Caco-2 (cell line): ENCODE measurements at places on chromosomes 13 and 19. TPM values are rescaled to one million over a fixed set of nuclear protein-coding genes. Genes with fewer than 3 reads are reported as not detected.
A peak's percentile ranks its signal among the peaks of the same experiment; 100 is the strongest.

- peak; percentile 64 for DNase-seq
Measured at GRCh38 chr19:41352609-41353465, 885 bp downstream of the TGFB1 start.

GRCh38 chr19:12985049-12985776 is 10.1 kb upstream of the NFIX start:
- DNase-seq, result no peak

DNA sequence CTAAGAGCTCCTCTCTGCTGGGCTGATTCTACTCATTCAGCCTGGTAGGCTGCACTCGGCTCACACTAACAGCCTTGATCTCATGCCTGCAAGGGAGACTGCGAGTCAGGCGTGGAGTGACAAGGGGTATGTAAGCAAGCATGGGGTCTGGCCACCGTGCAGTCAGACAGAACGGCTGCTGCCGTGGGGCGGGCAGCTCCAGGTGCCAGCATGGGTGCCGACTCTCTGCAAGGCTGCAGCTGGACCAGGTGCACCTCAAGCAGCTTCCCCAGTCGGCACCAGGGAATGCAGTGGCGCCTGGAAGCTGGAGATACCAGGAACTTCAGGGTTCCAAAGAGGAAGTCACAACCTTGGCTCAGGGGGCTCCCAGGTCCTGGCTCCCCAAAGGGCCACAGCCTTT is 892.3 kb downstream of the OLFM4 start:
- DNase-seq, result no peak

DNA sequence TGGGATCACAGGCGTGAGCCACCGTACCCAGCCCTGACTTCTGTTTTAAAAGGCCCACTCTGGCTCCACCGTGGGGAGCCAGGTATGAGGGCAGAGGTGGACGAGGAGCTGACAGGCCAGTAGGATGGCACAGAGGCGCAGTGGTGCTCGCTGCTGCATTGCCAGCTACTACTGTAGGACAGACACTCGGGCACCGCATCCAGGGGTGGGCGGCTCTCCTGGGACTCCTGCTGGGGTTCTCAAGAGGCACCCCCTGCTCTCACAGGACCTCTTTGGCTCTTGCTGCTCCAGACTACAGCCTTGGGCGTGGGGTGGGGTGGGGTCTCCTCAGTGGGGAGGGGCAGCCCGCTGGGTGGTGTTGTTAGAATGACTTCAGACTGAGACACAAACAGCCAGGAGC is 53.4 kb downstream of the LATS2 start:
- no peak for DNase-seq

DNA sequence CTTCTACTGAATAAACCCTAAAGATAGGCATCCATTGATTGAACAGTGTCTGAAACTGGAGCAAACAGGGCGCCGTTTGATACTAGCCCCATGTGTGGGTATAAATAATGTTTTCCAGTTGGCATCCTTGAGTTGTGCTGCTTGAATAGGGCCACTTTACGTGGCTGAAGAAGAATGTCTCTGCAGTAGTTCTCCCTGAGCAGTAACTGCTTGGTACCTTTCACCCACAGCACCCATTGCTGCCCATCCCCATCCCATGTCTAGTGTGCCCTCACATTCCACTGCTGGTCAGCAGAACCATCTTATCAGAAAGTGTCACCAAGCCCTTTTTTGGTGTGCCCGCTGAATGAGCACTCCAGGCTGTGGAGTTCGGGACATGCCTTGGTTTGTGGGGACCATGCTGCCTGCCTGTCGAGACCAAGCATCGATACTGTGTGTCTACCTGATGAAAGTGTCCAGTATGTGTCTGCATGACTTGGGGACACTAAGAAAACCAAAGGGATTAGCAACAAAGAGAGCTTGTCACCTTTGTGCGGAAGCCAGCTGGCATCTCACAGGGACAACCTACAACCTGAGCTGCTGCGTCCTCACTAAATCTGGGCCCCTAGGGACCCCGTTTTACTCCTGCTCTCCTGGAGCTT is 162.0 kb downstream of the TM9SF2 start:
- DNase-seq, result no peak

DNA sequence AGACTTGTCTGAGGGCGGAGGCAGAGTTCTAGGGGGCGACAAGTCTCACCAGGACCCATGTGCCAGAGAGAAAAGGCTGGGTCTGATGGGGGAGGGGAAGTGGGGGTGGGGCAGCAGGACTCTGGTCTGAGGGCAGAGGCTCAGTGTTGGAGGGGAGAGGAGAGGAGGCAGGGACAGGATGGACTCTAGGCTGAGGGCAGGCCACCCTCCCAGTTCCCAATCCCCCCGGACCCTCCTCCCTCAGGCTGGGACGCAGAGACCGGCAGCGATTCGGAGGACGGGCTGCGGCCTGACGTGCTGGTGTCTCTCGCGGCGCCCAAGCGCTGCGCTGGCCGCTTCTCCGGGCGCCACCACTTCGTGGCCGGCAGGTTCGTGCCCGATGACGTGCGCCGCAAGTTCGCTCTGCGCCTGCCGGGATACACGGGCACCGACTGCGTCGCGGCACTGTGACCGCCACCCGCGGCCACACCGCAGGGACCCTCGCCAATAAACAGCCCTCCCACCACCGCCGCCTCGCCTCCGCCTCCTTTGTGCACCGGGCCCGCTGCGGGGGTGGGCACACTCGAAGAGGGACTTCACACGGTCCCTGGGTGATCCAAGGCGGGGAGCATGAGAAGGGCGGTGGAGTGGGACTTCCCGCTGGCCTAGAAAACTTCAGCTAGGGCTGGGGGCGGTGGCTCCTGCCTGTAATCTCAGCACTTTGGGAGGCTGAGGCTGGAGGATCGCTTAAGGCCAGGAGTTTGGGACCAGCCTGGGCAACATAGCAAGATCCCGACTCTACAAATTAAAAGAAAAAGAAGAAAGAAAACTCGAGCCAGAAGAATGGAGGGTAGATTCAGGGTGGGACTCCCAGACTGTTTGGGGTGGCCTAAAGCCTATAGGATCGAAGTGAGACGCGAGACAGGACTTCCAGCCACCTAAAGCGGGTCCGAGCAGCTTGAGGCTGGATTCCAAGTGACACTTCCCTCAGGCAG is 703 bp upstream of the CILP2 start:
- no peak for DNase-seq

- no peak for DNase-seq
Measured at GRCh38 chr13:29845440-29846056, 4.9 kb downstream of the UBL3 start.

GRCh38 chr19:2969104-2969504 is 8.3 kb upstream of the TLE6 start:
- DNase-seq, result no peak

GRCh38 chr19:14048443-14049153 is 13.3 kb downstream of the PALM3 start:
- no peak for DNase-seq

GRCh38 chr13:100921139-100921538 is 246.5 kb upstream of the TMTC4 start:
- no peak for DNase-seq

DNA sequence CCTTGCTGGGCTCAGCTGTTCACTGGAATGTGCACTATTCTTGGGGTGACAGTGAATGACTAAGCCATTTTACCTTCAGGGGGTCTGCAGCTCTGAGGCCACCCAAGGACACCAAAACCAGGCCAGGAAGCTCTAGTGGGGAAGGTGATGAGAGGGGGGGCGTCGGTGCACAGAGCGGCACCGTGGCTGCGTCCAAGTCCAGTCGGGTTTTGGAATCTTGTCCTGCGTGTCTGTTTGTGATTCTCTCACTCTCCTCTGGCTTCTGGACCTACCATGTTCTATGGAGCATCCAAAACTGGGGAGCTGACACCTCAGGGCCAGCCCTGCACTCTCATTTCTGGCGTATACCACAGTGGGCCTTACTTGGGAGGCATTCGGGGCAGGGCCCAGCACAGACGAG is 92.1 kb downstream of the RGCC start:
- no peak for DNase-seq

DNA sequence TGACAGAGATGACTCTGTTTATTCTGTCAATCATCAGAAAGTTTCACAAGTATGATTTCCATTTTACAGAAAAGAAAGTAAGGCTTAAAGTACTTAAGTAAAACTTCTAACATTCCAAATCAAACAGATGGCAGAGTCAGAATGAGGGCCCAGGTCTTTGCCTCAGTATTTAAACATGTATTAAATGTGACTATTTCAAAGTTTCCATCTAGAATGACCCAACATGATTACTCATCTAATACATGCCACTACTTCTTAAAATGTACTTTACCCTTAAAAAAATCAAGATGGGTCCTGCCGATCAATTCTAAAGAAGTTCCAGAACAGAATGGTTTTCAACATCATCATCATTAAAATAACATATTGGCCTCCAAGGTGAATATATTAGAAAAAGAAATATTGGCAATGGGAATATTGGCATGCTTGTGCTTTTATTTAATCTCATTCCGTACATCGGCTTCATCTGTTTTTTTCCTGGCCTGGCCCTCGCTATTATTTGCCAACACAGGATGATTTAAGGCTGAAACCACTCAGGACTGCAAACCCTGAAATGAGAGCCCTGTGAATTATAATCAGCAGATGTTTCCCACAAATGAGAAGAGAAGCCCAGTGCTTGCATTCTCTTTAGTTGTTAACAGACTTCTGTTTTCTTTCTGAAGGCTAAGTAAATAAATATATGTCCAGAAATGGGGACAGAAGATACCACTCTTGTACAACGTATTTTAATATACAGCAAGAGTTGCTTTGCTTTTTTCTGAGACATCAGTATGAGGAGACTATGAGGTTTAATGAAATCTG is 340.0 kb downstream of the DNAJC15 start:
- DNase-seq, result no peak

GRCh38 chr13:48976576-48977285 is 1.0 kb downstream of the FNDC3A start:
- DNase-seq, result peak; percentile 92

DNA sequence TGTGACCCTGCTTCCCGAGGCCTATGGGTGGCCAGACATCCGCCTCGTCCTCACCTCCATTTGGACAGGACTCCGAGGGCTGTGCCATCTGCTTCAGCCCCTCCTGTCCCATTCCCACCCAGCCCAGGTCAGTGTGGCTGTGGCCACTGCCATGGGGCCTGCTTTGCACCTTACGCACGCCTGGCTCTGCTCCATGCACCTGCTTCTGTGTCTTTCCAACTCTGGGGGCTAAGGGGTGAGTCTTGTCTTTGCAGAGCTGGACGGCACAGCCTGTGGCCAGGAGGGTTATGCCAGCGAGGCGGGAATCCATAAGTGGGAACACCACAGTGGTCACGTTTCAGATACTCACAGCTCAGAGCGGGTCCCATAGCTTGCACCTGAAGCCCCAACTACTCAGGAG is 5.2 kb upstream of the ZNF554 start:
- DNase-seq, result no peak

DNA sequence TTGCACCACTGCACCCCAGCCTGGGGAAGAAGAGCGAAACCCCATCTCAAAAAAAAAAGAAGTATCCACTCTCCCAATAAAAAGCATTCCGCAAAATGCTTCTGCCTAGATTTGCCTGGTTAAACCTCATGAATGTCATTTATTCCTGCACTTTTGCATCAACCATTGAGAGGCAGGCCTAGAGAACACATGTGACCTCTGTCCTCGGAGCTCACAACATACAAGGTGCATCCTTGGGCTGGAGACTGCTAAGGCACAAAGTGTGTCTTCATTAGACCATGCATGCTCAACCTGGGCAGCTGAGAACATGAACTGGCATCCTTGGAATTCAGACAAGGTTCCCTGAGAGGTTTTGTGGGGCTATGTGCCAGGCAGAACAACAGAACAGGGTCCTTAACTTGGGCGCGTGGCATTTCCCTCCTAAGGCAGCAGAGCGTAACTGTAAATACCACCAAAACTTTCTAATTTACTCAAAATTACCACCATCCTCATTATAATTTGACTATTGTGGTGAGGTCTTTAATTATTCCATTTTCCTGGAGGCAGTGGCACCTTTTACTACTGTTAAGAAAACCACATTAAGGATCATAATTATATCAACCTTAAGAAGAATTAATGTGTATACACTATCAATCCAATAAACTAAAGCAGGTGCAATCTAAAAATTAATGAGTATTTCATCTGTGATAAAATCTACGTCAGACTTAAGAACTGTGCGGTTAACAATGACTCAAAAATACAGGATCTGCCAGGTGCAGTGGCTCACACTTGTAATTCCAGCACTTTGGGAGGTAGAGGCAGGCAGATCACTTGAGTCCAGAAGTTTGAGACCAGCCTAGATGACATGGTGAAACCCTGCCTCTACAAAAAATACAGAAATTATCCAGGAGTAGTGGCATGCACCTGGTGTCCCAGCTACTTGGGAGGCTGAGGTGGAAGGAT is 13.8 kb downstream of the RCBTB1 start:
- DNase-seq, result no peak

DNA sequence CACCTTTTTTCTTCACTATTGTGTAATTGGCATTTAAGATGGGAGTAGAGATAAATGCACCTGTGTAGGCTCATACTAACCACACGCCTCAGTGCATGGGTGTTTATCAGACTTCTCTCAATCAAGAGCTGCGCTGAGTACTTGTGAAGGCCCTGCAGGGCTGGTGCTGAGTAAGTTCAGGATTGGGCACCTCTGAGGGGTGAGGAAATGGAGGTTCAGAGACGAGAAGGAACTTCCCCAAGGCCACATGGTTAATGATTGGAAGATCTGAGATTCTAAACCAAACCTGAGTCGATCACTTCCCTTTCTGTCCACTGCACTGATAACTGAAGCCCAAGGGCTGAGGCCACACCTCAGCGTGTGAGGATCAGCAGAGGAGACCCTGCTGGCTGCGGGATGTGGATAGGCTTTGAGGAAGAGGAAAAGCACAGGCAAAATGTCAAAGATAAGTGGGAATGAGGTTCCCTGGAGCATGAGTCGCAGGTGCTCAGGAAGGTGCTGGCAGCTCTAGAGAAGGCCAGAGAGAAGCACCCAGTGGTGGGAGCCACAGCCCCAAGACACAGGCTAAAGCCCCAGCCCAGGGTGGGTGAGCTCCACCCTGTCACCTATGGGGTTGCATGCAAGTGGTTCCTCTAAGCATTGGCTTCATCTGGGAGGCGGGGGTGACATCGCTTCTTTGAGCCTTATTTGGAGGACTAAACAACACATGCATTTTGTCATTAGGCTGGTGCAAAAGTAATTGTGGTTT is 32.3 kb upstream of the GJB6 start:
- no peak for DNase-seq

- no peak for DNase-seq
Measured at GRCh38 chr19:46932346-46932745, 71.5 kb downstream of the ARHGAP35 start.

The TRPC4 gene
- total RNA-seq, result not detected in 2 replicates

The FCER2 gene
- not detected in 2 replicates for total RNA-seq

The LILRB5 gene
- total RNA-seq, result not detected in 2 replicates
